H4 (cell line): ENCODE measurements at places on chromosomes 7 and 10. TPM values are rescaled to one million over a fixed set of nuclear protein-coding genes. Genes with fewer than 3 reads are reported as not detected.

Gene PIK3CG
- total RNA-seq, result not detected in 2 replicates

Gene LIPM
- total RNA-seq, result not detected in 2 replicates

Gene OPALIN
- not detected in 2 replicates for total RNA-seq

Gene DRGX
- total RNA-seq, result not detected in 2 replicates

Gene BUD31
- total RNA-seq, result 169 and 186 TPM in 2 replicates

Gene ADGRA1
- total RNA-seq, result not detected in 2 replicates

Gene CPVL
- 106 and 113 TPM in 2 replicates for total RNA-seq
